Stimulated activated CD8-positive, alpha-beta memory T cell treated with anti-CD3 and anti-CD28 coated beads, Interleukin-2, amount 100 ng/mL, for 1 hour (primary cell): ENCODE measurements at places on chromosomes 5 and 9.

DNA sequence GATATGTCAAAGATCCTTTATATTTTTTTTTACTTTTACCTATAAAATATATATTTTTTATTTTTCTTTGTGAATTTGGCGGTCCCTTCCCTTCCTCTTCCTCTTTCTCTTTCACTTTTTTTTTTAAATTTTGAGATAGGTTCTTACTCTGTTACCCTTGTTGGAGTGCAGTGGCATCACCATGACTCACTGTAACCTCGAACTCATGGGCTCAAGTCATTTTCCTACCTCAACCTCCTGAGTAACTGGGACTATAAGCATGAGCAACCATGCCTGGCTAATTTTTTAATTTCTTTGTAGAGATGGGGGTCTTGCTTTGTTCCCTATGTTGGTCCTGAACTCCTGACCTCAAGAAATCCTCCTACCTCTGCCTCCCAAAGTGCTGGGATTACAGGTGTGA is 258.0 kb upstream of the CLINT1 start:
- DNase-seq: no peak

- DNase-seq: no peak
Observed at GRCh38 chr9:131410044-131410491, 16.2 kb downstream of the PRRC2B start.

GRCh38 chr9:18228101-18228500 is 245.9 kb upstream of the ADAMTSL1 start:
- DNase-seq: no peak

DNA sequence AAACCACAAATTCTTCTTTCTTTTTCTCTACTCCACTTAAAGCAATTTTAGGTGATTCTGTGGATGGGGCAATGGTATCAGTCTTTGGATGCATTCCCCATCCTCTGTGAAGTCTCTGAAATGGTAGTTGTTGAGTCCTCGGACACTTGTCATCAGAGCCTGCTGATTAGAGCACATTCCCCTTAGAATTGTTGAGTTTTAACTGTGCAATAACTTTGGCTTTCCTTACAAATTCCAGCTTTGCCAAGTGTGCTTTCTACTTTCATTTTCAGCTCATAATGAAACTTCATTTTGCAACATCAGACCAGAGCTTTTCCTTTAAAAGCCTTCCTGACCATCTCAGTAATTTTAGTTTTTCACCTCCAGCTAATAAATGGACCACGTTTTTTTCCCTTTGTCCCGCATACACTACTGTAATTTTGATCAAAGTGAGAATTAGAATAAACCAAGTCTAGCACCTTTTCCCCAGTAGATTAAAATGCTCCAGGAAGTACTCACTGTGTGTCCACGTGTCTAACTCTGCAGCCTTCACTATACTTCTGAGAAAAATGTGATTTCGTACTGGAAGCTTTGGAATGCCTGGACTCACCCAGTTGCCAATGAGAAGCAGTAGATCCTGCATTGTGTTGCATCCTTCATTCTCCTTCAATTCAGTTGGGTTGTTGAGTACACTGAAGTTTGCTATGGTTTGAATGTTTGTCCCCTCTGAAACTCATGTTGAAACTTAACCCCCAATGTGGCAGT is 135.6 kb downstream of the NTRK2 start:
- DNase-seq: no peak

DNA sequence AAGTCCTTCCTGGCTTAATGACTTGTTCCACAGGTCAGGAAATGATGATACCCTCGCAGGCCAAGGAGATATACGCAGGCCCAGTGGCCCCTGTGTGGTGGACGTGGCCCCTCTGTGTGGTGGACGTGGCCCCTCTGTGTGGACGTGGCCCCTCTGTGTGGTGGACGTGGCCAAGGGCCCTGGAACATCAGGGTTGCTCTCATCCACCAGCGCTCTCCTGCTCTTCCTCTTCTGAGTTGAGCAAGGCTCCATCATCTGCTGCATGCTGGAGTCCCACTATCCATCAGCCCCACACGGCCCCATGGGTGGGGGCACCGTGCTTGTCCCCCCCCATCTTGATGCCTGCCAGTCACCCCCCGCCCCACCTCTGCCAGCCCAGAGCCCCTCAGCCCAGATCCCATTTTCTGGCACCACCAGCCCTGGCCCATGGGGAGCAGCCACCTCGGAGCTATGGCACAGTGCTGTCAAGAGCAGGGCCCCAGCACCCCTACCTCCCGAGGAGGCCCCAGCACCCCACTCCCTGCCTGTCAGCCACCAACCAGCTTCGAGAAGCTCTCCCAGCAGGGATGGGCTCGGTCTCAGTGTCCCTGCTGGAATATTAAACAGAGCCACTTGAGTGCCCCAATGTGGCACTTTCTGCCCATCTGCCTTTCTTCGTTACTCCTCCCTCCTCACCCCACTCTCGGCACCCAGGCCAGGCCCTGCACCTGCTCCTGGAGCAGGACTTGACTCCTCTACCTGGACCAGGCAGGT is 8.1 kb downstream of the LRRC14B start:
- DNase-seq: no peak

DNA sequence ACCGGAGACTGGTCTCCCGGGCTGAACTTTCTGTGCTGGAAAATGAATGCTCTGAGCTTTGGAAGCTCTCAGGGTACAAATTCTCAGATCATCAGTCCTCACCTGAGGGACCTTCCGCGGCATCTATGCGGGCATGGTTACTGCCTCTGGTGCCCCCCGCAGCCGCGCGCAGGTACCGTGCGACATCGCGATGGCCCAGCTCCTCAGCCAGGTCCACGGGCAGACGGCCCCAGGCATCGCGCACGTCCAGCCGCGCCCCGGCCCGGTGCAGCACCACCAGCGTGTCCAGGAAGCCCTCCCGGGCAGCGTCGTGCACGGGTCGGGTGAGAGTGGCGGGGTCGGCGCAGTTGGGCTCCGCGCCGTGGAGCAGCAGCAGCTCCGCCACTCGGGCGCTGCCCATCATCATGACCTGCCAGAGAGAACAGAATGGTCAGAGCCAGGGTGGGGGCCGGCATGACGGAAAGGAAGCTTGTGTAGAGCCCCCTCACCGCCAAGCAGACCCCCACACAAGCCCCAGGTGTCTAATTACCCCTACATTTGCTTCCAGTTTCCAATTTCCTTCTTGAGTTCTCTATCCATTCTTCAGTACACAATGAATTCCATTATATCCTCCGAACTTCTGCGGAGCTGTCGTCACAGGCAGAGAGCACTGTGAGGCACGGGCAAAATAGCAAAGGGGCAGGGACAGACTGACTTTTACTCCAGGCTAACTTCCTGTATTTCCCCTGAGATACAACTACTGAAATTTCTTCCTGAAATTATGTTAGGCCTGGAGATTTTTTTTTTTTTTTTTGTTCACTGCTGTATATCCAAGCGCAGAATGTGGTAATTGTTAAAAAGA is 23.2 kb downstream of the CDKN2A start:
- DNase-seq: no peak

GRCh38 chr5:106116682-106117081 is 1554.1 kb downstream of the EFNA5 start:
- no peak for DNase-seq

DNA sequence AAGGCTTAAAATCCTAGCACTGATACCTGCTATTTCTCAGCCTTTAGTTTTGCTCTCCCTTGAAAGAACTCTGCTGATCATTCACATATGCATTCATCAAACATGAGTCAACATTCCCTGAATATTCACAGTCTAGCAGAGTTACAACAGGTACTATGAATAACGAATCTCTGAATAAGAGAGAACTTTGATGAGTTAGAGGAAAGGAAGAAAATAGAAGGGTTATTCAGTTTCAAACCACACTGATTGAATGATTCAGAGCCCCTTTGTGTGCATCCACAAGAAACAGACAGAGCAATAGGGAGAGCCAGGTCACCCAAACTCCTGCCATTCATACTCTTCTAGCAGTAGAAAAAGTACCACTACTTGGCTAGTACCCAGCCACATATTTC is 36.0 kb downstream of the FOXD1 start:
- DNase-seq: no peak

- no peak for DNase-seq
Observed at GRCh38 chr9:37920471-37921167, 16.7 kb upstream of the SLC25A51 start.

DNA sequence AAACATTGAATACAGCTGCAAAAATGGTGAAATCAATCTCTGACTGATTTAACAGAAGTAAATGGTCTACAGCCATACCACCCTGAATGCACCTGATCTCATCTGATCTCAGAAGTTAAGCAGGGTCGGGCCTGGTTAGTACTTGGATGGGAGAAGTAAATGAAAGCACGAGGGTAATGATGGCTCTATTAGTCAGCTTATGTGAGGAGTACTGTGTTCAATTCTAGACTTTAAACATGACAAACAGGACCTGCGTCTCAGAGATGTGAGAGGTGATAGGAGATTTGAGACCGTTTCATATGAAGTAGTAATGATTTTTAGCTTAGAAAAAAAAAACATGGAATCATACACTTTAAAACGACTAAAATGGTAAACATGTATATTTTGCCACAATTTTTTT is 77.1 kb upstream of the SUSD1 start:
- DNase-seq: no peak

DNA sequence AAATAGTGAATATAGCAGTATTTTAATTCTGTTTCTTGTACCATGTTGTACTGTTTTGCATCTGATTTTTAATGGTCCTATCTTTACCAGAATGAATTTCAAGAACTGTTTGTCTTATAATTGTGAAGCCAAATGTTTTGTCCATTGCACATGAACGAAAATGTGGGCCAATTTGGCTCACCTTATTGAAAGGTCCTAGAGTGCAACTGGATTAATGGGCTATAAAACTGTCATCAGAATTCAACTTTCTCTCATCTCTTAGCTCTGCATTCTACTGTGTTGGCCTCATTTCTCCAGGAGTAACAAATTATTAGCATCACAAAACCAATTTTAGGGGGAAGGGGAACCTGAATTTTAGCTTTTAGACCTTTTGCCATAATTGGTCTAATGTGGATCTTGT is 179.4 kb upstream of the NUDT12 start:
- no peak for DNase-seq

DNA sequence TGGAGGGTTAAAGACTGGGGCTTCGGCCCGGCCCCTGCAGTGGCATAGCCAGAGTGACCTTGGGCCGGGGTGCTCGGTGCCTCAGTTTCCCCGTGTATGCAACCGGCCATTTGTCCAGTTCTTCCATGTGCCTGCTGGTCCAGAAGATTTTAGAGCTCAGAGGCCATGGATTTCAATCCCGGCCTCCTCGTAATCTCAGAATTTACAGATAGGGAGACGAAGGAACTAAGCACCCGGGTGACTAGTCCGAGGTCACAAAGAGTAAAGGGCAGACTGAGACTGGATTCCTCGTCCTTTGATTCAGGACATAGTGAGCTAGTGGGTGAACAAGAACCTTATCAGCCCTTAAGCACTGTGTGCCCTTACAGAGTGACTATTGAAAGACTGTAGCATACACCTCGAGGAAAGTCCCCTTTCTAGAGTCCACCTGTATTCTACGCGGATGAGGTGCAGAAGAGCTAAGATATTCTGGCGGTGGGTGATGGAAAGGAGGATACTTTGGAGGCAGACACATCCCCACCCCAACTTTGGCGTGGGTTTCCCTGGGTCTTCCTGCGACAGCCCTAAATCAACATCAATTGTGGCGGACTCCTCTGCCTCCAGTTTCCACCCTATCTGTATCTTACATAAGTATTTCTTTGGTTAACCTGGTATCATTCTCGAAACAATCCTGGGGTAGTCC is 597 bp downstream of the SLC31A1 start:
- DNase-seq: no peak

DNA sequence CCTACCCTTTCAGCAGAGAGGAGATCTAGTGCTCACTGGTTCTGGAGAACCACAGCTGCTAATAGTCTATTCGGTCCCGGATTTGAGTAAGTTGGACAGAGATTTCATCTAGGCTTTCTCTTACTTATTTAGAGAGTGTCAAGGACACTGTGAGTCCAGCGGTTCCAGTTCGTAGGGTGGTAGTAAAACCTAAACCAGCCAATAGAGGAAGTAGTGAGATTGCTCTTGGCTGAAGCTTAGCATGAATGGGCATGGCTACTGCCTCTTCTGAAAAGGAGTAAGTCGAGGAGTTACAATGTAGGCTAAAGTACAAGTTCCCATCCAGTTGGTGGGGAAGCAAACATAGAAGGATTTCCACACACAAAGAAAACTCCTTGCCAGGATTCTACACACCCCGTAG is 109.6 kb upstream of the MOCS2 start:
- no peak for DNase-seq

DNA sequence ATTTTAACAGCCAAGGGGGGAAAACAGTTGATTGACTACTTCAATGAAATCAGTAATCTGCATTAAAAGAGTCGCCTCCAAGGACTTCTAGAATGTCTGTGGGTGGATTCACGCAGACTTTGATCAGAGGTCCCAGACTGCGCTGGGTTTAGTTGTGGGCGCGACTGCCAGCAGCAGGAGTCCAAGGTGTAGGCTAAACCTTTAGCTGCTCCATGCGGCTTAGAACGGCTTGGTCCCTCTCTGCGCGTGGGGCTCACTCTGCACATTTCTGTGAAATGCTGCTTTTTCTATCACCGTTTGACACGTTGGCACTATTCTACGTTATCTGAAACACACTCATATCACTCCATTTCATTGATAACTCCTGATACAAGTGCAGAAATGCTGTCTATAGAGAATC is 48.6 kb upstream of the IRX2 start:
- DNase-seq: no peak

DNA sequence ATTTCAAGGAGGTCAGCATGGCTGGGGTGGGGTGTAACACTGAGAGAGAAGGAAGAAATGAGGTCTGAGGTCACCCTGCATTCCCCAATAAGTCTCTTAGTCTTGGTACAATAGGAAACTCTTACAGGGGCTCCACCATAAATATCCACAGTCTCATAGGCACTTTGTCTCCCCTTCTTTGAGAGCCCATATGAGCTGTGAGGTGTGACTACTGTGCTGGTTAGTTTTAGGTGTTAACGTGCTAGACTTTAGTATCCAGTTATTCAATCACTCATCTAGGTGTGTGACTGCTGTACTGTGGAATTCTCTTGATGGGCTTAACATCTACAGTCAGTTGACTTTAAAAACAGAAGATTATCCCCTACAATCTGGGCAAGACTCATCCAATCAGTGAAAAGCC is 378.1 kb upstream of the RFX3 start:
- DNase-seq: no peak

GRCh38 chr9:87451149-87451548 is 46.5 kb upstream of the DAPK1 start:
- DNase-seq: no peak

GRCh38 chr5:55994495-55994997 is at the start of gene IL6ST:
TSS of gene IL6ST (minus strand) at chr5:55994963. CDS start at chr5:55976278, 18,685 bp downstream.
- DNase-seq: peak; percentile 12

- no peak for DNase-seq
Observed at GRCh38 chr9:70413464-70413798, 1.0 kb downstream of the KLF9 start.

- no peak for DNase-seq
Observed at GRCh38 chr9:132973713-132974112, 4.8 kb upstream of the GFI1B start.

DNA sequence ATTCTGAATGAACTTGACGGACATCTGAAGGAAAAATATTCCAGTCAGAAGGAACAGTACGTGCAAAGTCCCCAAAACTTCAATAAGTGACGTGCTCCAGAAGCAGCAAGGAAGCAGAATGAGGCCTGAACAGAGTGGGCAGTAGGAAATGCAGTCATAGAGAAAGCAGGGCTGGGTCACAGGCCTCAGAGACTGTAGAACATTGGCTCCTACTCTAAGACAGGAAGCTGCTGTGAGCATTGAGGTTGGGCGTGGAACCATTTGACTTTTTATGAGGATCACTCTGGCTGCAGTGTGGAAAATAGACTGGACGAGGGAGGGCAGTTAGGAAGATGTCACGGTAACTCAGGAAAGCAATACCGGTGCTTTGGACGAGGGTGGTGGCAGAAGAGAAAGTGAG is 64.0 kb downstream of the DOCK8 start:
- no peak for DNase-seq

- DNase-seq: no peak
Observed at GRCh38 chr9:33161011-33161588, 6.0 kb downstream of the B4GALT1 start.

GRCh38 chr5:37606148-37606547 is 227.0 kb downstream of the WDR70 start:
- DNase-seq: no peak
